Activated CD8-positive, alpha-beta memory T cell treated with anti-CD3 and anti-CD28 coated beads, Interleukin-2, amount 50 U/mL, for 4 hours (primary cell): ENCODE measurements at places on chromosomes 12 and 14.

DNA sequence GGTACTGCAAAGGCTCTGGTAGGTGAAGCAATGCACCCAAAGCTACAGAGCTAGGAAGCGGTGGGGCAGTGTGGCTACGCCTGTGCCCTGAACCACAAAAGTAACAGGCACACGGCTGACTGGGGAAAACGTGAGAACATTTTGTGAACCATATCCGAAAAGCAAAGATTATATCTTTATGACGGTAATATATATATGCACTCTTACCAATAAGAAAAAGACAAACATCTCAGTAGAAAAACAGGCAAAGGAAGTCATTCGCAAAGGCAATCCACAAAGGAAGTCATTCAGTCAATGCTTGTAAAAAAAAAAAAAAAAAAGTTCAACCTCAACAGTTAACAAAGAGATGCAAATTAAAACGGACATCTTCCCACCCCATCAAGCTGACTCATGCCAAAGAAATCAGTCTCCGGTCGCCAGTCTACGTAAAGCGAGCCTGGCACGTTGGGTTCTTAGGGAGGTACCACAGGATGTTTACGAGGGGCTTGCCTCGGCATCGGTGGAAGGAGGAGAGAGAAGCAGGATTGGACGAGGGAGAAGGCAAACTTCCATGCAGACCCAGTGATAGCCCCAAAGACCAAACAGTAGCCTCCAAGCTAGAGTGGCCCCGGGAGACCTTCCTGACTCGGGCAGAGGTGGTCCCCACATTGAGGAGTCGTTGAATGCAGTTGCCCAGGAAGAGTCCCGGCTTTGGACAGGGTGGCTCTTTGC, 39.4 kb upstream of the PPP2R5C start:
- peak; percentile 65 for DNase-seq

- DNase-seq, result no peak
Observed at GRCh38 chr14:41549821-41550607, 56.7 kb upstream of the LRFN5 start.

DNA sequence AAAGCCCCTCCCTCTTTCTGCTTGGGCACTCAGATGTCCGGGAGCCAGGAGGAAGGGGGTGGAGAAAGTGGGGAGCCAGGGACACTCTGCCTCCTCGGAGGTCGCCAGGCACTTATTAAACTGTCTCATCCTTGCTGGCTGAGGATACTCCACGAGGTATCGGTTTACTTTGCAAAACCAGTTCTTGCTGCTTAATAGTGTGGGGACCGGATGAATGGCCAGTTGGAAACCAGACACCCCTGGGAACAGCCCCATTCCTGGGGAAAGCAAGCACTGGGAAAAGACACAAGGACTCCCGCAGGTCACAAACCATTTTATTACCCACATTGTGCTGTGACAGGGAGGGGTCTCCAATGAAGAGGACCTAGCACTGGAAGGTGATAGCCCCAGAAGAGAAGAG, 34.2 kb downstream of the CCDC88C start:
- no peak for DNase-seq

- no peak for DNase-seq
Observed at GRCh38 chr12:66066137-66066928, 64.2 kb downstream of the LLPH start.

GRCh38 chr12:99706736-99707473, 59.4 kb downstream of the GARIN6 start:
- DNase-seq, result no peak

- no peak for DNase-seq
Observed at GRCh38 chr14:20904393-20905029, 13.3 kb downstream of the RNASE3 start.

GRCh38 chr12:65637774-65638173, 186.5 kb upstream of the HMGA2 start:
- DNase-seq, result no peak

- DNase-seq, result no peak
Observed at GRCh38 chr14:90416720-90417119, 19.9 kb downstream of the CALM1 start.

DNA sequence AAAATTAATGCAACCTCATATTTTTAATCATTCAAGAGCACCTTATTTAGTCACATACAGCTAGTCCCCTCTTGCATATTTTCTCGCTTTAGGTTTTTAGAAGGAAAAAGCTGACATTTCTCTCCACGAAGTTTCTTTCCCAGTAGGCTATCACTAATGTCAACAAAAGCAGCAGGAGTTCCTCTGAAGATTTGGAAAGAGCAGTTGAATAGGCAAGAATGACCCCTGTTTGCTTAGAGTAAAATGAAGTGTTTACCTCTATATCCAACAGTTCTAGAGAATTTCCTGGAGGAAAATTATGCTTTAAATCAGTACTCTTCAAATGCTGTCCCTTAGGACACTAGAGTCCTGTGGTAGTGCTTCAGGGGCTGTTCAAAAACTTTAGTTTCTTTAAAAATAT, 188.1 kb upstream of the PRKD1 start:
- DNase-seq, result no peak

DNA sequence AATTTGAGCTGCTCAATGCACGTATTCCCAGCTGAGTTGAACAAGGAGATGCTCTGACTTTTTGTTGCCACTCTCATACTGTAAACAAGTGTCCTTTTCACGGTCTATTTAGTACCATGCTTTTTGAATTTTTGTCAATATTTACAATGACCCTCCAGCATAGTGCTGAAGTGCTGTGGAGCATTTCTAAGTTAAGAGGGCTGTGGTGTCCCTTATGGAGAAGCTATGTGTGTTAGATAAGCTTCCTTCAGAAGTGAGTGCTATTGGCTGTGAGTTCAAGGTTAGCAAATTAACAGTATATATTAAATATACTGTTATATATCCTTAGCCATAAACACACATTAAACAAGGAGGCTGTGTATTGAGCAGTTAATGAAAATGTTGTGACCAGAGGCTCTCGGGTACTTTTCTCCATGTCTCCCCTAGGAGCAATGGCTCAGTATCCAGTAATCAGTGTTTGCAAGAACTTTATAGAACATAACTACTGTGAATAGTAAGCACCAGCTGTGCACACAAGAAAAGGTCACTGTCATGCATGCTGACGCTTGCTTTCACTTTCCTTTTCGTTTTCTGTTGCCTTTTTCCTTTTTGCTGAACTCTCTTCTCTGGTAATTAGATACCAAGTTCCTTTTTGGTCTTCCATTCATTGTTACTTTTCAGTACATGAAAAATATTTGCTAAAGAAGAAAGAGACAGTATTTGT, 187.2 kb upstream of the NEDD1 start:
- no peak for DNase-seq

- DNase-seq, result no peak
Observed at GRCh38 chr12:122437656-122438121, 15.2 kb upstream of the CLIP1 start.

- DNase-seq, result no peak
Observed at GRCh38 chr12:29769162-29769858, 14.4 kb downstream of the TMTC1 start.

DNA sequence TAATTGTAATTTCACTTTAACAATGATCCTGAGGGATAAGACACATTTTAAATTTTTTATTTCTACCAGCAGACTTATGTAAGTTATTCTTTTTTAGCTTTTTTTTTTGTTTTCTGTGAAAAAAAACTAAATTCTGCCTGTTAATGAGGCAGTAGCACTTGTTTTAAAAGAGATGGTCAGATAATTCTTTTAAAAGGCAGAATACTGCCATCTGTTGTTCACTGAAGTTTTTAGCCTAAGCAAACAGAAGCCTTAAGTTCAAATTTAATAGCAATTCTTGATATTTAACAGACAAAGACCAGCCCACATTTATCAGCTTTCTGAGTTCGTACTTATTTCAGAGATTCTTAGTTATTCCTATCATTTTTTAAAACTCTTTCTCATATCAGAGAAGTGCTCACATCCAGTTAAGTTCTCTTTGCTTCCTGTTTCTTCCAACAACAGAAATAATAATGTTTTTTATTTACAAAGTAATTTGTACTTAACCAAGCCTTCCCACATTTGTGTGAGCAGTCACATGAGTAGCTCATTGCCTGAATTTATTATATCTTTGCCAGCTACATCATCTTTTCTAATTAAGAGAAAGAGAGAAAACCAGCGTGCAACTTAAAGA, 93.4 kb upstream of the SLCO1C1 start:
- DNase-seq, result no peak

DNA sequence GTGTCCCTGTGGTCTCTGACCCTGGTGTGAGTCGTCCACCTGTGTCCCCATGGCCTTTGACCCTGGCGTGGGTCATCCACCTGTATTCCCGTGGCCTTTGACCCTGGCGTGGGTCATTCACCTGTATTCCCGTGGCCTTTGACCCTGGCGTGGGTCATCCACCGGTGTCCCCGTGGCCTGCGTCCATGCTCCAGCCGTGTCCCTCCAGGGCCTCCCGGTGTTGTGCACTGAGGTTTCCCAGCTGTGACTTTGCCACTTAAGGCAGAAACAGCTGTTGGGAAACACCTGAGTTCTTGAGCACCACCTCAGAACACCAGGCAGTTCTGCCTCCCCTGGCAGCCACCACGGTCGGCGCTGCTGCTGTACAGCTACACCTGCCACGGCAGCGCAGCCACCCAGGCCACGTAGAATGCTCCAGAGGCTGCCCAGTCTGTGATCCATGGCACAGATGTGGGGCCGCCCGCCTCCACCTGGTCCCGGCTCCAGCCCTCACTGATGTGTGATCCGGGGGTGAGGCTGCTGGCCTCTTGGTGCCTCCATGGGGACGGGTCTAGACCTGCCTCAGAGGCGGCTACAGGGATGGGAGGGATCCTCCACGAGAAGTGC, 69.1 kb upstream of the GALNT9 start:
- peak; percentile 9 for DNase-seq

- DNase-seq, result no peak
Observed at GRCh38 chr14:100058777-100059437, 6.3 kb upstream of the EVL start.

GRCh38 chr14:66442953-66443571, 43.1 kb upstream of the CCDC196 start:
- DNase-seq, result no peak

- DNase-seq, result no peak
Observed at GRCh38 chr14:28754209-28754985, 12.2 kb upstream of the FOXG1 start.
